NAMALWA (cell line): ENCODE measurements at places on chromosomes 7 and 10.

DNA sequence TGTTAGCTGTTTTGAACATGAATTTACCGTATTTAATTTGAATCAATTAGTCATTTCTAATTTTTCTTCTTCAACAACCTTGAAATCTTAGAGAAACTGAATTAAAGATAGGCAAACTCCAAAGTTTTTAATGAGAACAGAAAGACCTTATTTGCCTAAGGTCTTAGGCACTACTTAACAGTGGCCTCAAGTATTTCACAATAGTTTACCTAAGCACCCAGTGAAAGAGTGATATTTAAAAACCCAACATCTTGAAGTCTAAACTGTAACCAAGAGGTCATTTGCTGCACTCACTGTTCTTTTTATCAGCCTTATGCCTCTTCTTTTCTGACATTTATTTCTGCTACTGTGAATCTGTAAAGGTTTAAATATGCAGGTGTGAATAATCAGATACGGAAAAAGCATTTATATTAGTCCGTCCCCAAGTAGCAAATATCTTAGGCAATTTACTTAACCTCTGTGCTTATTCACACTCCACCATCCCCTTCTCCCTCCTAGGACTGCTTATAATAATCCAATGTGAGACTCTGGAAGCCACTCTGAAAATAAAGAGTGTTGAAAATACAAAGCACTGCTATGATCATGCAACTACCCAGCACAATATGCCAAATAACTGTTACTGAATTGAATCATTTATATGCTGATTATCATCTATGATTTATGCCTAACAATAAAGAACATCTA, 105.7 kb downstream of the ELAPOR2 start:
- no peak for DNase-seq

DNA sequence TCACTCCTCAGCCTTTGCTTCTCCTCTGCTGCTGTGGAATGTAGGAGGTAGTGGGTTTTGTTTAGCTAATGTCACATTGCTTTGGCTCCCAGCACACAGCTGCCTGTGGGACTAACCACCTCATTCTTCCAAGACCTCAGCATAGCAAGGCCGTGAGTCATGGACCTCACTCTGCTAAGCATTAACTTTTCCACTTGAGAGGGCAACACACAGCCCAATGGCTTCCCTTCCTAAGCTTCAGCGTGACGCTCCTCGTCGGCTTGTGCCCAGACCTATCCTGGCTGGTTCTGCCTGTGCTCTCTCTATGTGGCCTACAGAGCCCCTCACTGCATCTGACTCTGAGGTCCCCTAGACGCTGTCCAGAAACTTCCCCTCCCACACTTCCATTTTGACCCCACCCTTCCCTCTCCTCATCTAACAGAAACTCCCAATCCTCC, 23.3 kb downstream of the MYOF start:
- no peak for DNase-seq

DNA sequence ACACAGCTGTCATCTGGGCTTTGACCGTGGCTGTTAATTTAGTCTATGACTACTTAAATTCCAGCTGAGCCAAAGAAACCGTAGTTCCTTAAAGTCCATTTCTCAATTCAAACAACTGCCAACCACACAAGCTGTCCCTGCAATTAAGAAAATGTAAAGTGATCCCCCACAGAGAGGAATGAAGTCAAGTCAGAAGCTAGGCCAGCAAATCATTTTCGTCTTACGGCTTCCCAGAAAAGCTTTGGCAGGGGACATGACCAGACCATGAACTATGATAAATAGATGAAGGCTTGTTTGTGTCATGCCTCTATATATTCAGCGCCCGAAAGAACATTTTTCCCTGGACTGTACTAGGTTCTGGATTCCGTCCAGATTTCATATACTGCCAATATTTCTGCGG, 54.6 kb downstream of the HACD1 start:
- DNase-seq = no peak

GRCh38 chr7:109407756-109408155, 838.1 kb downstream of the DNAJB9 start:
- DNase-seq = no peak

DNA sequence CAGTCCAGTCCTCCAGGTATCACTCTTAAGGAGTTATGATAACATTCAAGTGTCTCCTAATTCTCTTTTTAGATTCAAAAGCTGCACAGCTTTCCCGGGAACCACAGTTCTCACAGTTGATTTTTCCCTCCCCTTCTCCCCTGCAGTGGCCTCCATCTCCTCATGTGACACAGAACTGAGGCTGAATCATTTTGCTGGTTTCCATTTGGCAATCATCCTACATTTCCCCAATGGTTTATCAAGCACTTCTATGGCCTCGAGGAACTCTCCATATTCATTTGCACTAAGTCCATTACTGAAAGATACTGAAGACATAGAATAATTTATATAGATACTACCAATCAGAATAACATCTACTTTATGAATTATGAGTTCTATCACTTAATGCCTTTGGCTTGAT, 484.9 kb downstream of the GPAM start:
- no peak for DNase-seq

DNA sequence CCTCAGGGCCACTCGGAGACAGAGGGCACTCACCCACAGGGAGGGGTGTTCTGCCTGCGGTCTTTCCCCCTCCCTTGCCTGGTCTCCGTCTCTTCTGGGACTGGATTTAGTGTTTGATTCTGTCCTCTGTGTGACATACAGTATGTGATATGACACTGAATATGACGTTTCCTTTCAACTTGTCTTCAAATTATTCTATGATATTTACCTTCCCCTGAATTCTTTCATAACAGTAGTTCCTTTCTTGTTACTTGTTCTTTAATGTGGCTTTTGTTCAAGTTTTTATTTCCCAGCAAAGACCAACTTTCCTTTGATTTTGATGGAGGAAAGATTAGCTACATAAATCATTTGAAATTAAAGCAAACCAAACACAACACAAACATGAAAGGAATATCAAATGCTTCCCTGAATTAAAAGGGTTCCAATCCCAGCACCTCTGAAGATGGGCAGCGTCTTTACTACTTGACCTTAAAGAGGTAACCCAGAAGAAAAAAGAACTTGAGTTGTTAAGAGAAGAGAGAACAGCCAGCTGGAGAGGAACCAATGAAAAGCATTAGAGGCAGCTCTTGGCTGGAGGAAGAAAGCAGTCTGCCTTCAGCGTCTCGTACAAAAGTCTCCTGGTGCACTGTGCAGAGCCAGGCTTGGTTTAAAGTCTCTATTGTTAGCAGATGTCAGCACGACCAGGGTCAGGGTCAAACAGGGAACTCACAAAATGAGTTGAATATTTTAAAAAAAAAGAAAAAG, 18.3 kb upstream of the RHEB start:
- no peak for DNase-seq

DNA sequence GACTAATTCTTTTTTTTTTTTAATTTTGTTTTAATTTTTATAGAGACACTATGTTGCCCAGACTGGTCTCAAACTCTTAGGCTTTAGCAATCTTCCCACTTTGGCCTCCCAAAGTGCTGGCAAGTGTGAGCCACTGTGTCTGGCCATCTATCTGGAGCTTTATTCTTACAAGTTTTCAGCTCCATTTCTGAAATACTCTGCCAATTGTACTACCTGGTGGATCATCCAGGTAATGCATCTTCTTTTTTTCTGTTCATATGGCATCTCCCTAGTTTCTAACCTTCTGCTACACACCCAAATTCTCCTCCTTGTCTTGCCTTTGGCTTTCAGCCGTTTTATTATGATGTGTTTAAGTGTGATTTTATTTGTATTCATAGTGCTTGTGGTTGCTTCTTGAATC, 40.2 kb downstream of the ZNF365 start:
- peak; percentile 34 for DNase-seq

GRCh38 chr10:130805635-130806030, 505.9 kb downstream of the TCERG1L start:
- DNase-seq = no peak

GRCh38 chr10:75611993-75612372, 180.6 kb downstream of the LRMDA start:
- no peak for DNase-seq

DNA sequence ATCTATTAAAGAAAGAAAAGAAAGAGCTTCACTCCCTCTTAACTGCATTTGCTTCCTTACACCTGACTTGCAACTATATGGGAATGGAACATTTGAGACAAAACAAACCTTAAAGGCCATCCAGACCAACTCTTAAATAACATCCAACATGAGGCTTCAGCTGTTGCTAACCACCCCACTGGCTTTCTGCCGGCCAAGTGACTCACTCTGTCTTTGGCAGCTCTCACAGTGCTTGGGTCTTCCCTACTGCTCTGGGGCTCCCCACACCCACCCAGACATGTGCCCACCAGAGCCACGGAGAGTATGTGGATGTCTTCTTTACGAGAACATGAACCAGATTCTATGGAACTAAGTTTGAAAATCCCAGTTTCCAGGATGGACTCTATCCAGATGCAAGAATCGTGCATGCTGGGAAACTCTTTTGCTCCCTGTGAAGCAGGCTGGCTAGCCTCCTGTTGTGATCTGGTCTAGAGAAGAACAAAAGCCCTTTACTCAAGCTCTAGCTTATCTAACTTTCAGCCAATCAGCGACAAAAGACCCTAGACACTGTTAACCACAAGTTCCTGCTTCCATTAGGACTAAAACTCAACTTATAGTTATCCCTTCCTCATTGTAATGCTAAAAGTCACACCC, 245.7 kb downstream of the TCERG1L start:
- no peak for DNase-seq

DNA sequence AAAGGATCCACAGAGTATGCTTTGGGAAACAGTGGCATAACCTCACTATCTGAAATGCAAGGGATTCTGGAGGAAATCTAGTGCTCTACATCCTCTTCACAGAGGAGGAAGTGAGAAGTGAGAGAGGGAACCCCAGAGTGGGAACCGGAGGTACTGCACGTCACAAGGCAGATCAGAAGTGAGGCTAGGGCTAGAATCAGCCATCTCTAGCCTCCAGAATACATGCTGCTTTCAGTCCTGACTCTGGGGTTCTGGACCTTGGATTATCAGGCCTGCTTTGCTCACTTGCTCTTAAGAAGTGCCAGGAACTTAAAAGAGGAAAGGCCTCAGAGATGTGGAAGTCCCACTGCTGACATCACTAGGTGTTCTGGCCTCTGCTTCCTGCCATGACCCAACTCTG, 25.7 kb downstream of the ZNF503 start:
- peak; percentile 2 for DNase-seq

DNA sequence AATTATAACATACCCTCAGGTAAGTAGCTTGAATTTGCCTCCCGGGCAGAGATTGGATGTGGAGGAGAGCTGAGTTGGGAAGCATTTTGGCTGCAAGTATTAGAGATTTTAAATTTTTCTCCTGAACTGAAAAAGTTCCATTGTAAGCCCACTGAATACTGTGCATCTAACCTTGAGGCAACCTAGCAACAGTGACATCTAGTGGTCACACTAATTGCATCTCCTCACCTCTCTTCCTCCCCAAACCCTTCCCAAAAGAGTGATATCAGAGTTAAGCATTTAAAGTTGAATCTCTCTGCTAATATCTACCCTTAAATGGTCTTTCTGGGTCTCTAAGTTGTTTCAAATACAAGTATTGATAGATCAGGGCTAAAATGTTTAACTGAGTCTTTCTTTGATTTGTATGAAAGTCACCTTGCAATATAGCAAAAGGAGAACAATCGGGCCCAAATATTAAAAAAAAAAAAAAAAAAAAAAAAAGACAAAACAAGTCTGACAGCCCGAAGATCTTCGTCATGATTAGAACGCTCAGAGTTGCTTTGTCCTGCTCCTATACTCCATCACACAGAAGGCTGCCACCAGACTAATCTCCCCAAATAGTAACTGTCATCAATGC, 40.4 kb upstream of the DLX5 start:
- peak; percentile 75 for DNase-seq

GRCh38 chr10:21797984-21798765, 205.4 kb downstream of the DNAJC1 start:
- DNase-seq = no peak

DNA sequence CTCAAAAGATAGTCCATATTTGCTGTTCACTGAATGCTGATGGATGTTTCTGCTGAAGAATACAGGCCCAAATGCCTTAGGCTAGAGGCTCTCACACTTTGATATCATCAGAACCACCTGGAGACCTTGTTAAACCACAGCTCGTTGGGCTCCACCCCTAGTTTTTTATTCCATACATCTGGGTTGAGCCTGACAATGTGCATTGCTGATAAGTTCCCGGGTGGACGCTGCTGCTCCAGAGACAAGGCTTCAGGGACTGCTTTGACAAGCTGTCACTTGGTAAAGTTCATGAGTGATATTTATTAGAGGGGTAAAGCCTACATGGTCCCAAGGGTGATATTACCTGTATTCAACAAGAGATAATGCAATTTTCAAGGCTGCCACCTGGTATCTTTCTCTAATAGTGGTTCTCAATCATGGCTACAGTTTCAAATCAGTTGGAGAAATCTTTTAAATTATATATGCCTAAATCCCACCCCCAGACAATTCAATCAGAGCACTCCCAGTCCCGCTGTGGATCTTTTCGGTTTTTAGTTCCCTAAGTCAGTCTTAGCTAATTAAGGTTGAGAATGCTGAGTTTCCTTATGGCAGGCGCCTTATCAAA, 107.1 kb upstream of the GSDME start:
- no peak for DNase-seq

DNA sequence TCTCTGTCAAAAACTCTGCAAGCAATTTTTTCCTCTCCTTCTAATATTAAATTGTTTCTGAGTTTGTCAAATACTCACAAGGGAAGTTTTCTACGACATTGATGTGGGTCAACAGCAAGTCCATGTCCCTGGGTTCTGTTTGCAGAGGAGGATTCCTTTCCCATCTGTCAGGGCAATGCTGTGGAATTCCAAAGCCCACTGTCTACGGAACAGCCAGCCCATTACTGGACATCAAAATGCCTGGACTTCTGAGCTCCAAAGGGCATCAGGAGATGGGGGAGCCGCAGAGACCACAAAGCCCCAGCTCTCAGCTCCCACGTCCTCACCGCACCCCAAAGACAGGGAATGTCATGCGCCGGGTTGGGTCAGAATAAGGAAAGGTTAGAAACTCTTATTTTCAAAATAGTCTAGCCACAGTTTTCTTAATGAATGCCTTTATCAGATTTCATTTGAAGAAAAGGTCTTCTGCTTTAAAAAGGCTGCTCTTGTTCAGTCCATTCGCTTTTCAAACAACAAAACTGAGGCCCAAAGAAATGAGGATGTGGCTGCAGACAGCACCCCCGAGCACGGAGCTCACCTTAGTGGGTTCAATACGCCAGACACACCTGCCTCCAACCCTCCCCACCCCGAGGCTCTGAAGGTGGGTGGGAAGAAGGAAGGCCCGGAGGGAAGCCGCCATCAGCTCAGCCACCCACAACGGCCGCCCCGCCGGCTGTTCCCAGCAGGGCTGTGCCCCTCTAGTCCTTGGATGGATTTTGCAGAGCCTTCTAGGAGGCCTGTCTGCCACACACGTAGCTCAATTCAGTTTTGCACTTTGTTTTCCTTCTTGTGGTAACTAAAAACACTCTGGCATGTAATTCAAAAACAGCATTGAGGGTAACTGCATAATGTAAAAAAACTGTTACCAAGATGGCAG, 44.7 kb downstream of the PTPRN2 start:
- no peak for DNase-seq

- DNase-seq = peak; percentile 24
Measured at GRCh38 chr10:86770412-86770960, 14.1 kb downstream of the BMPR1A start.

- no peak for DNase-seq
Measured at GRCh38 chr10:110643653-110644597, at the start of gene RBM20. Gene RBM20 (plus strand): TSS chr10:110644336. CDS start chr10:110644455, 119 bp downstream.
